Heart left ventricle (tissue), 16 donors: ENCODE measurements at places on chromosomes 13 and 19. TPM values are rescaled to one million over a fixed set of nuclear protein-coding genes. Genes with fewer than 3 reads are reported as not detected.

GRCh38 chr19:35279374-35279773 lies 3.0 kb upstream of the HAMP start:
- DNase-seq = no peak

DNA sequence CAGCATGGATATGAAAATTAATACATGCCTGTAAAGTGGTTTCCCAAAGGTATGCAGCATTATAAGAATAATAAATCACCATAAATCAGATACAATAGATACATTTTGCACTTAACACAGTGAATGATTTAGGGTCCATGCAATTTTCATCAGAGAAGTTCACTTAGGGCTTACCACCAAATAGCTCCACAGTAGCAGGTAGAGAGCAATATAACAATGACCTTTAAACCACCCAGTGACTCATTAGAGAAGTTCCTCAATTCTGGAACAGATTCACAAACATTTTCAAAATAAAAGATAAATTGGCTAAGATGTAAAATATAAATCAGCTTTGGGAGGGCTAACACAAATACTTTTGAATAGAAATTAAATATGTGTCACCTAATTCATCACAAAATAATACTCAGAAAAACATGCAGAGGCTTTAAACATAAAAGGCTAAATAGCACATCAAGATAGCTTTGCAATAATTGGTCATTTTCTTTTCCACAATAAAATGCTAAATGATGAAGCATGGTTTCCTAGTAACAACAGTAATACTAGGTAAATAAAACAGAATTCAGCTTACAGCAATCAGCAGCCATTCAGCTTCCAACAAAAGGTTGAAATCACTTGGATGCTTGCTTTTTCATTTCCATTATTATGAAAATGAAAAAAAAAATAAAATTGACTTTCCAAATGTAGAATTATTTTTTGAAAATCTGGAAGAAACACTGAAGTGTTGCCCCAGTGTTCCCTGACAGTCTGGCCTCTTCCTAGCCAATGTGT lies 84.3 kb upstream of the NBEA start:
- no peak for DNase-seq

- DNase-seq = no peak
Observed at GRCh38 chr19:13959962-13960862, 7.9 kb downstream of the DCAF15 start.

Gene ZNF729
- not detected for total RNA-seq

DNA sequence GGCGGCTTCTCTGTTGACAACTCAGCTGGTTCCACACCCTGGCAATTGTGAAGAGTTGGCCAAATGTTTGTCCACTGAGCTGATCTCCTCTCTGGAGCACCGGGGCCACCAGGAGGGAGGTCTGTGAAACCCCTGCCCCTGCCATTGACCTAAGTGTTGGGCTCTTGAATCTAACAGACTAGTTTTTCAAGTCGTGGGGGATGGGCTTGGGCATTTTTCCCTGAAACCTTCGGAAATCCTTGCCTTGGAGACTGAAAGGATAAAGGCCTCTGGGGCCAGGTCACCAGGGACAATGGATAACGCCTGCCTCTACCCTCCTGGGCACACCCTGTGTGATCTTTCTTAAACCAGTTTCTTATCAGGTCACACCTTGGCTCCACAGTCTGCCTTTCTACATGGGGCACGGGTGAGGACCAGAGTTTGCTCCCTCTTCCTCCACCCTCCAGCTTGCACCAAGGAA lies 881 bp downstream of the GEMIN7 start:
- no peak for DNase-seq

DNA sequence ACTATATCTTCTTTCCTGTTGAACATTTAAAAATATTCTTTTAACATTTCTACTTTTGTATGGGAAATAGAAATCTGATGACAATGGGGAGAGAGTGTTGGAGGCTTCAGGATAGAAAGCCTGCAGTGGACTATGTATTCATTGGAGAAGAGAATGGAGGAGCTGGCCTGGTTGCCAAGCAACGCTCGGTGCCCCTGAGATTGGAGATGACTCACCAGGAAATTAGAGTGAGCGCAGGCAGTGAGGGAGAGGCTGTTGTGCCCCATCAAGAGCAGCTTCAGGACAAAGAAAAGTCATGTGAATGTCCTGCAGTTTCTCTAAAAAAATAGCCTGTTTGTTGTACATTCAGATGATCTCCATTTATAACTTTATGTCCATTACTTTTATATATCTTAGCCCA lies 48.7 kb upstream of the ZNF835 start:
- DNase-seq = no peak

GRCh38 chr13:112951674-112952371 lies 17.2 kb upstream of the MCF2L start:
- DNase-seq = no peak

Gene RFXAP
- total RNA-seq = 3.6 TPM
